ENCODE measurements at places on chromosomes 5 and 9.

- DNase-seq: peak; percentile 37
Observed at GRCh38 chr5:177553671-177554429, 513 bp downstream of the FAM193B start.

DNA sequence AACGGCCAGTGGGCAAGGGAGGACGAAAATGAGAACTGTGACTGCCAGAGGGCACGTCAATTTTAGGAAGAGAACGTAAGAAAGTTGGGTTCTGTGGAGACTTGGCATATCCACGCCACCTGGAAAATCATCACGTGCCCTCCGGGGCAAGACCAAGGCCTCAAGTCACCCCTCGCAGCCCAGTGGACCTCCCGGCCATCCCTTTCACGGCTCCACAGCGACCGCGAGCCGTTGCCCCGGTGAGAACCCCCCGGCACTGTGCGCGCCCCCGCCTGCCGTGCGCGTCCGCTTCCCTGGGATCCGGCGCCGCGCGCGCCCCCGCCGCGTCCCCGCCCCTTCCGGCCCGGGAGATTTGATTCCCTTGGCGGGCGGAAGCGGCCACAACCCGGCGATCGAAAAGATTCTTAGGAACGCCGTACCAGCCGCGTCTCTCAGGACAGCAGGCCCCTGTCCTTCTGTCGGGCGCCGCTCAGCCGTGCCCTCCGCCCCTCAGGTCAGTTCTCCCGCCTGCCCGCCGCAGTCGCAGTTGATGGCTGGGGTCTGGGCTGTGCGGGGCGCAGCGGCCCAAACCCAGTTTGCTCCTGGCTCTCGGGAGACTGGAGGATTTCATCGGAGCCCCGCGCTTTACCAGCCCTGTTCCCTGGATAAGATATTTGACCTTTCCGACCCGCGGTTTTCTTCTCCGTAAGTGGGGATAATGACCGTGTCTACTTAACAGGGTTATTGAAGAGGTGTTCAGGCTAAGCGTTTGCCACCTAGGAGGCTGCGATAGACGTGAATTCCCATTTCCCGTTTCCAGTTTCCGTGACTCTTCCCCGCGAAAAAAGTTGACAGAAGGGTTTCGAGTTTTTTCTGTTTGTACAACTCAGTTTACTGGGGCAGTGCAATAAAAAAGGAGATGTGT lies at the start of gene MELK:
MELK (plus strand) TSS at position 381 of the 904 bp plus-strand sequence. CDS start 8,787 bp downstream, outside the sequence.
- peak; percentile 82 for DNase-seq

DNA sequence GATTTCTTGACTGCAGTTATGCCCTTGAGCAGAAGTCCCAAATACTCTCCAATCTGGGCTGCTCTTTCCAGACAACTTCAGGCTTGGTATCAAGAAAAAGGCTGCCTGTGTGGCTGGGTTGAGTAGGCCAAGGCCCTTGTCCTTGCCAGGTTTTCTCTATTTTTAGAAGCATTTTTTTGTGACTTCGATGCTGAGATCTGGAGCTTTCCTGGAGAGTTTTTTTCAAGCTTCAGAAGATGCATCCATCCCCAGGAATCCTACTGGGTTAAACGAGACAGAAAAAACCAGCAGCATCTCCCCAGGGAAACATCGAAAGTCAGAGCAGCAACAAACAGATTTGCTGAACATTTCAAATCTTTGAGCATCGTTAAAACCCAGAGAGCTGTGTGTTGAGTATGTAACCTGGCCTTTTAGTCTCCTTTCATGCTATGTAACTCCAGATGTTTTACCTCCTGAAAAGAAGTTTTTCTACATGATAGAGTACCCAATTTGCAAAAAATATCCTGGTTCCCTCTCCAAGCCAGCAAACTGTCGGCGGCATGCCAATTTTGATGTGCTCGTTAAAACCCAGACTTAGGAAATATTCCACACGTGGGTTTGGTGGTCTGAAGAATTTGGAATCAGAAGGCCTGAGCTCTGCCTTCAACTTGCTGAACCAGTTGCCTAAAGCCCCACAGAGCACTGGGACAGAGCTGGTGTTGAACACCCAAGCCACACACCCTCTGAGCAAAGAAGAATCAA lies 98.1 kb upstream of the ALDH1B1 start:
- no peak for DNase-seq

- peak; percentile 17 for DNase-seq
Observed at GRCh38 chr5:60522292-60522905, 177.6 kb downstream of the DEPDC1B start.

GRCh38 chr5:135971701-135972100 lies 16.9 kb upstream of the LECT2 start:
- DNase-seq: no peak

DNA sequence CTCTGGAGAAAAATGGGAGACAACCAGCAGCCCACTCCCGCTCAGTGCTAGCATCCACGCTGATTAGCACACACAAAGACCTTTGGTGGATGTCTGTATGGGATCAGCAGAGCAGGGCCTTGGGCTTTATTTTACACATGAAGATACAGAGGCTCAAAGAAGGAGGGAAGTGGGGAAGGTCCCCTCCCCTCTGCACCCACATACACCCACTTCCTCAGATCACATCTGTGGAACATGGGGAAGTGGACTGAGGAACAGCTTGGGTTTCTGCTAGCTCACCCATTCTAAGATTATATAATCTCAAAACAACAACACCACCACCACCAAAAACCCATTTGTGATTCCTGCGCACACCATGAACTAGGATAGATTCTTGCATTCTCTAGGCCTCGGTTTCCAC lies 14.0 kb downstream of the GGTA1 start:
- no peak for DNase-seq

DNA sequence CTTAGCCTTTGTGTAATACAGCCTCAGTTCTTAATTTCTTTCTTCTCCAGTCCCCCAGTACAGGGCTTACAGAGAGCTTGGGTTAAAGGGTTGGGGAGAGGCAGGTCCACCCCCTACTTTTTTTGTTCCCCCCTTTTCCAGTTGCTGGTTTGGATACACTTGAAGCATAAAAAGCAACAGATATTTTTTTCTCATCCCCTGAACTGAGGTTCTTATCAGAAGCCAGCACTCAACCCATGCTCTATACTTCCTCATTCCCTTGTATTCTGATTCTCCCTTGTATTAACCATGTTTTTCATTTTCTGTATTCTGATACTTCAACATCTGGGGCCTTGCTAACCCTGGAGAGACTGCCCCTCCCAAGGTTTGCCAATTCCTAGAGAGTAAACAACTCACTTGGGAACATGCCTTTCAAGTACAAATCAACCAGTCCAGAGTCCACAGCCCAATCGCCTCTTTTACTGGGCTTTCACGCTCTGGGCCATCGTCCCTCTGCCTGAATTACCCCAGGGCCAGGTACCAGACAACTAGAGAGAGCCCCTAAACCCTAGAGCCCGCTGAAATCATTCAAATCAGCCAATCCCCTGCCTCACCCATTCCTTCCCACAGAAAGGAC lies 333.4 kb upstream of the PUM3 start:
- no peak for DNase-seq

GRCh38 chr5:111675201-111675934 lies 81.6 kb downstream of the NREP start:
- DNase-seq: no peak

DNA sequence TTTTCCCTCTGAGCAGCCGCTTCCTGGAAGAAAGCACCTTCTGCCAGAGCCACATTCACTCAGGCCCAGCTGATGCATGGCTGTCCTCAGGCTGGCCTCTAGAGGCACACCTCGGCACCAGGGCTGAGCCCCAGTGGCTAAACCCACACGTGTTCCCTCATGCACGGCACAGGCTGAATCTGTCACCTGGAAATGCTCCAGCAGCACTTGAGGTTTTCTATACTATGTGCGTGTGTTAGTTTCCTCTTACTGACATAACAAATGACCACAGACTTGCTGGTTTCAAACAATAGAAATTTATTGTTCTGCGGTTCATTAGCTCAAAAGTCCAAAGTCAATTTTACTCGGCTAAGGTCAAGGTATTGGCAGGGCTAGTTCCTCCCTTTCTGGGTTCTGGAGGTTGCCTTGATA lies 141.4 kb downstream of the LRRC70 start:
- peak; percentile 25 for DNase-seq

DNA sequence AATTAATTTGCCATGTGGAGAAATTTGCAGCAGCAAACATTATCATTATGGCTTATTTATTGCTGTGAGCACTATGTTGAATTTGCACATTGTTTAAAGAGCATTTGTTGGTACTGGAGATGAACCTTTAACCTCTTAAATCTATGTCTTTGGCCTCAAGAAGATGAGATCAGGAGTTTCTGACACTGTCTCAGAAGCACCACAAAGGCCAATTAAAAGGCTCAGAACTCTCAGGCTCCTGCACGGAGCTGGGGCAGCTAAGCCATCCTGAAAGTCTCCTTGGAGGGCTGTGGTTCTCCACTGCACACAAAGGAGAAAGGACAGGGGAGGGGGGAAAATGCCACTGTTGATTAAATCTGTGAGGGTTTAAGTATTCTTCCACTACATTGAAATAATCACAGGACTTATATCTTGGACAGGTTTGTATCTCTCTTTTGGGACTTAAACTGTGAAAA lies 33.1 kb downstream of the ZNF366 start:
- DNase-seq: peak; percentile 8

DNA sequence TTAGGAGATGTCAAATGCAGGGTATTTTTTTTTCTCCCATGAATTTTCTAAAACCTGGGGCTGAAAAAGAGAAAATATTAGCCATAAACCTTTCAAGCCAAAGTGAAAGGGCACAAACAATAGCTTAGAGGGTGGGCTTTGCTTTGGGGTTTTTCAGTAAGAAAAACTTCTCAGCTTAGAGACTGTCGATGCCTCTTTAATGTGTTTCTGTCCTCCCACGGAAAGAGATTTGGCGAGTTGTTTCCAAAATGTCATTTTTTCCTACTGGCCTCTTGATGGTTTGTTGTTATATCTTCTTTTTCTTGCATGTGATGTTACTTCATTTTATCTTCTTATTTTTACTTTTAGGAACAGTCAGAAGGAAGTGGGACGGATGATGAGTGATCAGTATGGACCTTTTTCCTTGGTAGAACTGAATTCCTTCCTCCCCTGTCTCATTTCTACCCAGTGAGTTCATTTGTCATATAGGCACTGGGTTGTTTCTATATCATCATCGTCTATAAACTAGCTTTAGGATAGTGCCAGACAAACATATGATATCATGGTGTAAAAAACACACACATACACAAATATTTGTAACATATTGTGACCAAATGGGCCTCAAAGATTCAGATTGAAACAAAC lies 177.3 kb downstream of the SMARCA2 start:
- DNase-seq: no peak

Measured in endothelial cell of umbilical vein (primary cell).